ENCODE measurements at places on chromosomes 16 and 17.

DNA sequence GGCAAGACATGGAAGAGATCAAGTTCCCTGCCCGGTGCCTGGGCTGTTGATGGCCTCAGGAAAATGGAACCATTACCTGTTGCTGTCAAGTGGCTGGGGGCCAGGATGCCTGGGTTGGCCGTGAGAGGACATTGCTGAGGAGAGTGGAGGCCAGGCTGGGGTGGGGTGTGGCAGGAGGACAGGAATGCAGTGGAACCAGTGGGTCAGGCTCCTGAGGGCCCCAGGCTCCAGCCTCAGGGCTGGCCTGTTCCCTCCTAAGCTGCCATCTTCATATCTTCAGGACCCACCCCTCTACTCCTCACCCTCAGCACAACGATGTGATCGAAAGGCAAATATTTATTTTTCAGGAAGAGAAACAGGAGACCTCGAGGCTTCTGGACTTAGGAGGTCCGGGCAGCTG is 8.5 kb upstream of the YPEL3 start:
- no peak for DNase-seq

GRCh38 chr16:28915181-28915580 is 9.9 kb downstream of the RABEP2 start:
- DNase-seq = no peak

GRCh38 chr16:69863401-69864281 is 87.5 kb upstream of the CLEC18A start:
- no peak for DNase-seq

GRCh38 chr16:85347213-85347591 is 234.9 kb upstream of the CIBAR2 start:
- DNase-seq = no peak

DNA sequence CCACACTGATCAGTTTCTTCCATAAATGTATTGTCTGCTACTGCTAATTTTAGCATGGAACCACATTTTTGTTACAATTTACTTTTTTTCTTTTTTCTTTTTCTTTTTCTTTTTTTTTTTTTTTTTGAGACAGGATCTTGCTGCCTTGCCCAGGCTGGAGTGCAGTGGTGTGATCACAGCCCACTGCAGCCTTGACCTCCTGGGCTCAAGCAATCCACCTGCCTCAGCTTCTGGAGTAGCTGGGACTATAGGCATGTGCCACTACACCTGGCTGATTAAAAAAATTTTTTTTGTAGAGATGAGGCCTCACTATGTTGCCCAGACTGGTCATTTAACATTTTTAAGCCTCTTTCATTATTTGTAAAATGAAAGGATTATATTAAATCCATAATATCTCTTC is 19.1 kb downstream of the ZPBP2 start:
- no peak for DNase-seq

- no peak for DNase-seq
These were observed 187.4 kb upstream of the IRX6 start for GRCh38 chr16:55136356-55137150.

- no peak for DNase-seq
These were observed 264.2 kb downstream of the MRTFB start for GRCh38 chr16:14335297-14335696.

DNA sequence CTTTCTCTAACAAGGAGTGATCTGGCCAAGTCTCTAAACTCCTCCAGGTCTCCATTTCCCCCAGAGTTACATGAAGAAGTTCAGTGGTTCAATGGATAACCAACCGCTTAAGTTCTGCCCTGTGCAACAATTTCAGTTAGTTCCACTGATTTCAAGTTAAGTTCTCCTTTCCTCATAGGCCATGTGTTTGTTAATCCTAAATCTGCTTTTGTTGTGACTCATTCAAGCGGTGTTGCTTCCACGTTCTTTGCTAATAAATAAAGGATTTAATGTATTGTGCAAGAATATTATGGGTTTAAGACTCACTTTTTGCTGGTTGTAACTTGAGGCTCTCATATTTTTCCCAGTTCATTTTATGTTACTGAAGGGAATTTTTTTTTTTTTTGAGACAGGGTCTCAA is 36.3 kb downstream of the GNA13 start:
- no peak for DNase-seq

- DNase-seq = no peak
These were observed 288.7 kb downstream of the SOX9 start for GRCh38 chr17:72409405-72410002.

DNA sequence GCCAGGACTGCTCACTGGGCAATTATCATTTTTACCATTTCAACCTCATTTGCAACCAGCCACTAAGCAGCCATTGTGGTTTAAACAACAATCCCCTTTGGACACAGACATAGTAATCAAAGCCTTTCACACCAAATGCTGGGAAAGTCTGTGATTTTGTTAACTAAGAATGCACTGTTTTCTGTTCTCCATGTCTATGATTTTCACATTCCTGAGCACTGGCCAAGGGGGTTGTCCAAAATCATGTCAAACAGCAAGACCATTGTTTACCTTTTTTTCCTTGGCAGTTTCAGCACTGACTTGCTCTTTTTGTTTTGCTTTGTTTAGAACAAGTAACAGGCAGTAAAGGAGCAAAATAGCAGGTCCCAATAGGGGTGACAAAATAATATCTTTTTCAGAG is 106.3 kb upstream of the SIAH1 start:
- DNase-seq = no peak

DNA sequence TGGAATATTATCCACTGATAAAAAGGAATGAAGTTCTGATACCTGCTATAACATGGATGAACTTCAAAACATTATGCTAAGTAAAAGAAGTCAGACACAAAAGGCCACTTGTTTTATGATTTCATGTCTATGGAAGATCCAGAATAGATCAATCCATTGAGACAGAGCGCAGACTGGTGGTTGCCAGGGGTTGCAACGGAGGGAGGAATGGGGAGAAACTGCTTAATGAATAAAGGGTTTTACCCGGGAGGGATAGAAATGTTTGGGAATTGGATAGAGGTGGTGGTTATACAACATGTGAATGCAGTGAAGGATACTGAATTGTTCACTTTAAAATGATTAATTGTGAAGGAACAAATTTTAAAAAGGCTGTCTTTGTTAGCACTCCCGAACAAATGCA is 30.2 kb downstream of the WDR59 start:
- DNase-seq = no peak

- peak; percentile 69 for DNase-seq
These were observed 5.0 kb upstream of the MYL4 start for GRCh38 chr17:47203984-47204721.

GRCh38 chr17:63946440-63947363 is 14.6 kb upstream of the CD79B start:
- peak; percentile 16 for DNase-seq

GRCh38 chr16:79283578-79283977 is 317.0 kb downstream of the MAF start:
- no peak for DNase-seq

- peak; percentile 27 for DNase-seq
These were observed 27.5 kb downstream of the ITGAE start for GRCh38 chr17:3773511-3773910.

DNA sequence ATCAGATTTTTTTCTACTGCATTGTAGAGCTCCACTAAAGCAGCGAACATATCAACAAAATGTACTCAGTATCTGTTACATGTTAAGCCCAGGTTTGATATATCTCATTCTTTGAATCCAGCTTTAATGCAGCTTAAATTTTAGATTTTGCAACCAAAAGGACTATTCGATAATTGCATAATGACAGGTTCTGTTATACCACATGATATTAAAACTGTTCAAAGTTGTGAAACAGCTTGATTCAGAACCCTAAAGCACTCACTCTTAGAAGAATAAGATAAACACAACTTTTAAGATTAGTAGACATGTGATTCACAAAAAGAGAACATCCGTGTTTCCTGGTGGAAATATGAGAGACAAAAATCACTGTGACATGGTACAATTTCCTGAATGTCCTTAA is 427.9 kb downstream of the CDH11 start:
- DNase-seq = no peak

- no peak for DNase-seq
These were observed 33.7 kb downstream of the SMPD3 start for GRCh38 chr16:68414581-68414980.

- peak; percentile 47 for DNase-seq
These were observed 31.6 kb downstream of the HOXB1 start for GRCh38 chr17:48499248-48499647.

- no peak for DNase-seq
These were observed 10.0 kb upstream of the CACNA1H start for GRCh38 chr16:1142911-1143310.

DNA sequence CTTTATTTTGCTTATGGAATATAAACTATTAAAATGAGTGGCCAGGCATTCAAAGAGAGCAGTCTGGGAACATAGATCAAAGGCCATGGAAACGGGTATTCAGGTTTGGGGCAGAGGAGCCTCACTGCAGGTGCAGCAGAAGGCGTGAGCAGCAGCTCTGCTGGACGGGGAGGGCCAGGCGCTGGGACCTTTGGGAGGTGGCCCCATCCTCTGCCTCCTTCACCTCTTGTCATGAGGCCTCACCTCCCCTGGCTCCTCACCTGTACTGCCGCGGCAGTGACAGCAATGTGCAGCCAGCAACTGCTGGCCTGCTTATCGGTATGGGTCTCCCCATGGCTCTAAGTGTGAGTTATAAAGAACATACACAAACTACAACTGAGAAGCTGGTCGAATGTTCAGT is 109.4 kb downstream of the CDK5R1 start:
- DNase-seq = no peak

- DNase-seq = no peak
These were observed 13.6 kb upstream of the TMEM220 start for GRCh38 chr17:10743316-10744009.

DNA sequence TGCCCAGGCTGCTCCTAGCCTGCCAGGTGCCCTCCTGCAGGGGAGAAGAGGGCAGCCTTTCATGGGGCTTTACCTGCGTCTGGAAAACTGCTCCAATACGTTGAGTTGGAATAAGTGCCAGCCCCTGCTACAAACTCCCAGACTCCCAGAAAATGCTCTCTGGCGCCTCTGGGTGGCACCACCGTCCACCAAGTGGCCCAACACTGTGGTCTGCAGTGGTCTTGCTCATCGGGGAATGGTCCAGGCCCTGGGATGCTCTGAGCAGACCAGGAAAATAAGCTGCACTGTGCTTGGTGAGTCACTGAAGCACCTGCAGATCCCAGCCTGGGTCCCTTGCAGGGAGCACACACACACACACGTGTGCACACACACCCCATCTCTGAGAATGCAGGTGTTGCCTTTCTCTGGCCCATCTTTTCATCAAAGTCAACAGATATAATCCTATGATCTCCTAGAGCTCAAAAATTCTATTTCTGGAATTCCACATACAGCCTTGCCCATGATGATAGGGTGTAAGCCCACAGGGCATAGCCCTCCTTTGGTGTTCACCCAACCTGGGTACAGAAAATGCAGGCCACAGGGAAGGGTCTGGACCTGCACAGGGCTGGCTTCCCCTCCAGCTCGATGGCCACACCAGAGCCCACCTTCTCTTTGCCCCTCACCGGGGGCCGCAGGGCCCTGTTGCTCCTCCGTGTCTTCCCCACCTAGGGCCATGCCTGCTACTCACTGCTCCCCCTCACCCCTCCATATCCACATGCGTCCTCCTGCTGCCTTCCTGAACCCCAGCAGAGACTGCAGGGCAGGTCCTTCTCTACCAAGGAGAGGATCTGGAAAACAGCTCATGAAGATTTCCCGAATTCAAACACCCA is 20.5 kb downstream of the CDIP1 start:
- DNase-seq = no peak

GRCh38 chr16:61797961-61798507 is 238.2 kb downstream of the CDH8 start:
- DNase-seq = no peak

- DNase-seq = no peak
These were observed 89.7 kb upstream of the CDYL2 start for GRCh38 chr16:80894091-80894490.

DNA sequence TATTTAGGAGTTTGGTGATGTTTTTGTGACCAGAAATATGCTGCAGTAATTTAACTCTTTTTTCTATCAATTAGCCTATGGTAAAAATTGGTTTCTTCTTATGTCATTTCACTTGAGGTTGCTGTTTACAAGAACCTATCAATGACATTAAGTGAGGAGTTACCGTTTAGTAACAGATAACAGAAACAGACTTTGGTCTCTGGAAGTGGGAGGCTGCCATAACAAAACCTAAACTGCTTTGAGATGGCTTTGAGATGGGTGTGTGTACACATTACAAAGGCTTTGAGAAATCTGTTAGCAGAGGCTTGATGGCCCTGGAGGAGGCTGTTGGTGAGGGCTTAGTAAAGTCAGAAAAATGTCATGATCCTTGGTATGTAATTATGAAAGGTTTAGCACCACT is 90.0 kb downstream of the TMEM114 start:
- DNase-seq = no peak

GRCh38 chr16:55379371-55379770 is 55.4 kb downstream of the IRX6 start:
- no peak for DNase-seq

DNA sequence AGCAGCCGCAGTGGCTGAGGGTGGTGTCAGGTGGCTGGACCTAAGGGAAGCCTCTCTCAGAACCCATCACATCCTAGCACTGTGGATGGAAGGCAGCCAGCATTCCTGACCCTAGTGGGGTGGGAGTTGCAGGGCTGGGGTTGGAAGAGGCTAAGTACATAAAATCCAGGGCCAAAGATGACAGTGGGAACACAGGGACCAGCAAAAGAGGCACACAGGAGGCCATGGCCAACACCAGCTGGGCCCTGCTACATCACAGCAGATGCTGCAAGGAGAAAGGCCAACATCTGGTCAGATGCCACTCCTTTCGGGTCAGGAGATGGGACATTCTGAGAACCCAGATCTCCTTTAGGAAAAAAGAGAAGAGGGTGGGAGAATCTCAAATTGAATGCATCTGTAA is 415.4 kb downstream of the SLC39A11 start:
- DNase-seq = no peak

DNA sequence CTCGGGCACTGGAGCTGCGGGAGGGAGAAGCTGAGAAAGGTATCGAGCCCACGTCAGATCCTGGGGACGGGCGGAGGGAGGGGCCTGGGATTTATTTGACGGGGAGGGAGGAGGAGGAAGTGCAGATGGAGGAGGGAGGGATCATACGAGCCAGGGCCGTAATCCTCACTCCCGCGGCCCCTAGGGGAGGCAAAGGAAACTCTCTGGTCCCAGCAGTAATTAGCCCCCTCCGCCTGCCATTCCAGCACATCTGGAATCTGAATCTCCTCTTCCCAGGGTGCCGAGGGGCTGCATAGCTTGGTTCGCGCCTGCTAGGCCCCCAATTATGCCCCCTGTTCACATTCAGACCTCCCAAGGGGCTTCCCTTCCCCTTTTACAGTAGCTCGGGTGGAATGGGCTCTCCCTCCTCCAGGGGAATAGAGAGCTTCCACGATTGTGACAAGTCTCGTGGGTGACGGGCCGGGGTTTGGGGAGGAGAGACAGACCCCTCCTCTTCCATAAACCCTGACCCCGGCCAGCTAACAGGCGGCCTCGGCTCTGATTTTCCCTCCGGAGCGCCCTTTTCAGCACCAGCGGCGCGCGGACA is at the start of gene SEZ6L2:
TSS of gene SEZ6L2 (minus strand) at position 35 of the 586 bp plus-strand sequence. CDS start 531 bp downstream, outside the sequence.
- peak; percentile 81 for DNase-seq
